Type B pancreatic cell (in vitro differentiated cells): ENCODE measurements at places on chromosomes 1 and 21. TPM values are rescaled to one million over a fixed set of nuclear protein-coding genes. Genes with fewer than 3 reads are reported as not detected.

- H3K36me3 ChIP-seq = peaks cover 9% of the 10 kb centered on the region
- DNase-seq = peak; percentile 79
- peak overlapping the region; percentile 18 for H3K27ac ChIP-seq
- H3K4me1 ChIP-seq = peaks cover 10% of the 10 kb centered on the region
- H3K4me3 ChIP-seq = no peak overlapping the region
Observed at GRCh38 chr1:17653728-17654351, 101.3 kb upstream of the ACTL8 start.

GRCh38 chr1:204653590-204654340 lies 31.8 kb downstream of the LRRN2 start:
- peaks cover 46% of the 10 kb centered on the region for H3K27me3 ChIP-seq
- H3K4me1 ChIP-seq = peaks cover 16% of the 10 kb centered on the region
- H3K4me3 ChIP-seq = no peak overlapping the region
- no peak for DNase-seq
- H3K27ac ChIP-seq = no peak overlapping the region

DNA sequence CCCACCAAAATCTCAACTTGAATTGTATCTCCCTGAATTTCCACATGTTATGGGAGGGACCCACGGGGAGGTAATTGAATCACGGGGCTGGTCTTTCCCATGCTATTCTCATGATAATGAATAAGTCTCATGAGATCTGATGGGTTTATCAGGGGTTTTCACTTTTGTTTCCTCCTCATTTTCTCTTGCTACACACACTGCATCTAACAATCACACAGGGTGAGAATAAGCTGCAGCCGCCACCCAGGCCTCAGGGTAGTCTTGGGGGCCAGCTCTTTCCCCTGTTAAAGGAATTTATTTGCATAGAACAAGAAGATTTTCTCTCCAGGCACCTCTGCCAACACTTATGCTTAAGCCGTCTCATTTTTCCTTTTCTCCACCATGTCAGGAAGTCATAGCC lies 26.0 kb upstream of the GBP6 start:
- peaks cover 11% of the 10 kb centered on the region for H3K27me3 ChIP-seq
- DNase-seq = no peak
- no peaks in the 10 kb centered on the region for H3K4me1 ChIP-seq
- no peak overlapping the region for H3K27ac ChIP-seq
- H3K36me3 ChIP-seq = no peaks in the 10 kb centered on the region

DNA sequence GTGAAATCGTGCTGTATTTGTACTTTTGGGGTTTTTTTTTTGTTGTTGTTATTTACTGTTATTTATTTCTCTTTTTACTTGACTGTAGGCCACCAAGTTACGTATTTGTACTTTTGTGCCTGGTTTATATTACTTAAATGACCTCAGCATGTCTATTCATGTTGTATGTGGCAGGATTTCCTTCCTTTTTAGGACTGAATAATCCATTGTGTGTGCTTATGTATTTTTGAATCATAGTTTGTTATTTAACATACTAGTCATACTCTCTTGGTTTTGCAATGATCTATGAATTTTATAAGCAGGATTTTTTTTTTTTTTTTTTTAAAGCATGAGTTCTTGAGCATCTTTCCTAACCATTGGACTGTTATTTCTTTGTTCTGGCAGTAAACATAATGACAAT lies 51.2 kb downstream of the RNF2 start:
- no peak for DNase-seq
- H3K27ac ChIP-seq = no peak overlapping the region

DNA sequence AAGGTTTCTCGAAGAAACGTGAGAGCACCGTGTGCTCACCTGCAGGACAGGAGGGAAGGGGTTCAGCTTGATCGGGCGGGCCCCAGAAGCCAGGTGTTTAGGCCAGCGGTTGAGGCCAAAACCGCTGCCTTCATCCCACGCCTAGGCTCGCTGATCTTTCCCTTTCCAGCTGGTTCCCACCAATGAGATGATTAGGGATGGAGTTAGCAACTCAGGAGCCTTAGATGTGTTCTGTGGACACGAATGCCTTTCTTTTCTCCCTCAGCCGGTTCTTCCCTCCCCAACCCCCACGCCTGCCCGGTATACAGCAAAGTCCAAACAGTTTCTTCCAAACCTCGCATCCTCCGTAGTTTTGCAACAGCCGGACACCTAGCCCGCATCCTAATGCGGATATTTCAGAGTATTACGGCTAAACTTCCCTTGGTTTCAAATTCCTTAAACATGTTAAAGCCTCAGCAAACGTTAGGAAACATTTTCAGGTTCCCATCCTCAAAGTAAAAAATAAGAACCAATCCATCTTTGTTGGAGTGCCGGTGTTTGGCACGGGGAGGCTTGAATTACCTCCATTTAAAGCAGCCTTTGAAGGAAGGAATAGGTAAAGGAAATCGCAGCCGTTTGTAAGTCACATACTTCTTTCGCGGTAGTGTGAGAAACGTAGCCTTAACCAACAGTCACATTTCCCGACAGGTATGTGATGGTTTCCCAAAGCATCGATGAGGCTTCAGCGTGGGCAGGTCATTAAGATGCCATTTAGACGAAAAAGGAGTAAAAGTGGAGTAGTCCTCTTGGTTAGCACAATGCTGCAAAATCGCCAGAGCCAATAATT lies 1.1 kb downstream of the LRRC8C start:
- no peak for DNase-seq
- peaks cover 17% of the 10 kb centered on the region for H3K4me1 ChIP-seq
- H3K27me3 ChIP-seq = peaks cover 44% of the 10 kb centered on the region

DNA sequence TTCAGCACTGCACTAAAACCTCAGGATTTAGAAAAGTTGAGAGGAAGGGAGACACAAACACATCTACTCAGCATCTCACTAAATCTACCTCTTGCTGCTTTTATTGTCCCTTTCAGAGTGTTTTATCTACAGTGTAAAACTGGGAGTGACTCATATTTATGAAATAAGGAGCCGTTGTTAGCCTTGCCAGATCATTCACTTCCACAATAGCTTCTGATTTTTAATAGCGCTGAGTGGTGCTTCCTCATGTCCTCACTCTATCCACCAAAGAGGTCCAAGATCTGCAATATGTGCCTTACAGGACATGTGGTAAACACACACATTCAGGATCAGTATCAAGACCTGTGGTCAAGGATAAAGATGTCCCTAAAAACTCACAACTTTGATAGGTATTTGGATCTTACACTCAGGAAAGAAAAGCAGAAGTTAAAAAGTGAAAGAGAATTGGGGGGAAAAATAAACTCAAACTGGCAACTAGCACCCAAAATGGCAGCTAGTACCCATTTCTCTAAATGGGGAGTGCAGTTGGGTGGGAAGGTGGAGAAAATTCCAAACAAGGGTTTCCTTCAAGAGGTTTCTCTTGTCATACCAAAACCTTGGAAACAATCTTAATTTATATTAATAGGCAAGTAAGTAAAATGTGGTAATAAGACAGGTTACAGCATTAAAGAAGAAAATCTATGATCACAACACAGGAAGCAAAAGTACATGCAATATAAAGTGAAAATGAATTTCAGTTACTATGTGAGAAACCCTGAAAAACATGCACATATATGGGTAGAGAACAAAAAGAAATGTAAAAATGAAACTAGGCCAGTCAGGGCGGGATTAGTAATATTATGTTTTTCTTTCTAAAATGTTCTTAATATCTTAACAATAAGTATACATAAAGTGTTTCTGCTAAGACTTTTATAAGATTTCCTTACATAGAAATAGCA lies 15.9 kb downstream of the DUSP10 start:
- no peak for DNase-seq
- no peak overlapping the region for H3K27ac ChIP-seq
- no peak overlapping the region for H3K4me3 ChIP-seq
- no peaks in the 10 kb centered on the region for H3K27me3 ChIP-seq

GRCh38 chr1:23673086-23673813 lies 18.4 kb upstream of the RPL11 start:
- DNase-seq = no peak
- no peaks in the 10 kb centered on the region for H3K36me3 ChIP-seq
- H3K4me1 ChIP-seq = no peaks in the 10 kb centered on the region
- H3K27me3 ChIP-seq = peaks cover 28% of the 10 kb centered on the region
- no peak overlapping the region for H3K4me3 ChIP-seq

DNA sequence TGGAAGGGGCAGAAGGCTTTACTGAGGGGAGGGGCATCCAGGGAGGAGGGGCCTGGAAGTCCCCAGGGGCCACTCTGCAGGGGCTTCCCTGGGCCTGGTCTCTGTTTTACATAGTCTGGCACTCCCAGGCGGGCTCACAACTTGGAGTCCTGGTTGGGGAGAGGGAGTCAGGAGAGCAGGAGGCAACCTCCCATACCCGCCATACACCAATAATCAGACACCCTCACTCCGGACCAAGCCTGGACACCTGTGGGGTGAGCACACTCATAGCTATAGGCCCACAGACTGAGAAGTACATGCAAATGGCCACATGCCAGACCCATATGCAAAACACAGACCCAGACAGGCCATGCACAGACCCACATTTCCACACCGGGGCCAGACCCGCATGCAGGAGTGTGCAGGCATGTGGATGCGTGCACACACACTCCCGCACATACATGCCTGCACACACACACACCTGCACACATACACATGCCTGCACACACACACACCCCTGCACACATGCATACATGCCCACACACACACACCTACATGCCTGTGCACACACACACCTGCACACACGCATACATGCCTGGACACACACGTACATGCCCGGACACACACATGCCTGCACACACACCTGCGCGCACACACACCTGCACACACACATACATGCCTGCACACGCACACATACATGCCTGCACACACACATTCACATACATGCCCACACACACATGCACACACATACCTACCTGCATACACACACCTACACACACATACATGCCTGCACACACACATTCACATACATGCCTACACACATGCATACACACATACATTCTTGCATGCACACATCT lies 89.5 kb upstream of the RUNX3 start:
- H3K4me3 ChIP-seq = no peak overlapping the region
- peaks cover 7% of the 10 kb centered on the region for H3K4me1 ChIP-seq
- DNase-seq = no peak
- H3K27me3 ChIP-seq = peaks cover 4% of the 10 kb centered on the region
- H3K27ac ChIP-seq = no peak overlapping the region
- no peaks in the 10 kb centered on the region for H3K36me3 ChIP-seq

DNA sequence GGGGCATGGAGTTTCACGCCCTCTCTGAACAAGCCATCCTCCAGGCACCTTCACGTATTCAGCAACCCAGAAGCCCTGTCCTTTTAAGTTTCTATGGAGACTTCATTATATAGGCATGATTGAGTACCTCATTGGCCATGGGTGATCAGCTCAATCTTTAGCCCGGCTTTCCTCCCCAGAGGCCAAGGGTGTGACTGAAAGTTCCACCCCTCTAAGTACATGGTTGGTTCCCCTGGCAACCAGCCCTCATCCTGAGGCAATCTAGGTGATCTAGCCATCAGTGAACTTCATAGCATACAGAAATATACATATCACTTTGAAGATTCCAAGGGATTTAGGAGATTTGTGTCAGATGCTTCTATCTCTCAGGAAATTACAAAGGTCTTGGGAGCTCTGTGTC lies 21.3 kb upstream of the DHX9 start:
- no peak overlapping the region for H3K4me3 ChIP-seq
- peaks cover 3% of the 10 kb centered on the region for H3K36me3 ChIP-seq

DNA sequence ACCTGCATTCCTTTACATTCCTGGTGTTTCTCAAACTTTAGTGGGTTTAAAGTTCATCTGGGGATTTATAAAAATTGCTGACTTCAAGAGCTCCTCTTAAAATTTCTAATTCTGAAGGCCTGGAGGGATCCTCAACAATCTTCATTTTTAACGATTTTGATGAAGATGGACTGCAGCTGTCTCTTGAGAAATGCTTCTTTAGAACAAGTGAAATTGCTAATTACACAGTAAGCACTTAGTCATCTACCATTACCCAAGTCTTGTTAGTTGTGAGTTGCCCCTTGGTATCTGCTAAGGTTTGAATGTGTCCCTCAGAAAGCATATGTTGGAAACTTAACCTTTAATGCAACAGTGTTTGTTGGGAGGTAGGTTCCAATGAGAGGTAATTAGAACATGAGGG lies 163.7 kb downstream of the LTN1 start:
- DNase-seq = no peak
- H3K27ac ChIP-seq = no peak overlapping the region
- H3K27me3 ChIP-seq = peaks cover 30% of the 10 kb centered on the region
- no peaks in the 10 kb centered on the region for H3K36me3 ChIP-seq

DNA sequence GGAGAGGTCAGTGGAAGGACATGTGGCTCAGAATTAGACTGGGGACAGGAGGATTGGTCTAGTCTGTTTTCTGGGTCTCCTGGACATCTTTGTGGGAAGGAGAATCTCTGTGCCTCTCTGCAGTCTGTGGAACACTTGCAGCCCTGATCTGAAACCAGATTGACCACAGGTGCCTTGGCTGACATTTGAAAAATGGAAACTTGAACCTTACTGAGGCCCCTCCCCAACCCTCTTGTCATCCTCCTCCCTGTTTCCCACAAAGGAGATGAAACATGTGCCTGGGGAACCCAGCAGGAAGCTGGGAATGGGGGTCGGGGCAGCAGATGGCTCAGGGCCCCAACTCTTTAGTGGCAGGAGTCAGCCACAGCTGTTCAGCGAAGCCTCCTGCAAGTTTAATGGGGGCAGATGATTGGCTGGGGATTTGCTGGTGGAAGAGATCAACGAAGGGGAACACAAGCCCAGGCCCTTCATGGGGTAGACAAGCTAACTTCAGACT lies 18.1 kb downstream of the VASH2 start:
- H3K4me3 ChIP-seq = peak overlapping the region; percentile 23
- H3K36me3 ChIP-seq = peaks cover 27% of the 10 kb centered on the region
- DNase-seq = no peak
- H3K27me3 ChIP-seq = no peaks in the 10 kb centered on the region

- H3K36me3 ChIP-seq = peaks cover 4% of the 10 kb centered on the region
- no peak for DNase-seq
- H3K4me1 ChIP-seq = peaks cover 35% of the 10 kb centered on the region
Observed at GRCh38 chr1:9822490-9822889, 1.3 kb downstream of the CLSTN1 start.

- DNase-seq = no peak
- H3K36me3 ChIP-seq = peaks cover 17% of the 10 kb centered on the region
- no peak overlapping the region for H3K27ac ChIP-seq
- H3K27me3 ChIP-seq = no peaks in the 10 kb centered on the region
Observed at GRCh38 chr1:236168716-236169429, 26.5 kb downstream of the GPR137B start.

DNA sequence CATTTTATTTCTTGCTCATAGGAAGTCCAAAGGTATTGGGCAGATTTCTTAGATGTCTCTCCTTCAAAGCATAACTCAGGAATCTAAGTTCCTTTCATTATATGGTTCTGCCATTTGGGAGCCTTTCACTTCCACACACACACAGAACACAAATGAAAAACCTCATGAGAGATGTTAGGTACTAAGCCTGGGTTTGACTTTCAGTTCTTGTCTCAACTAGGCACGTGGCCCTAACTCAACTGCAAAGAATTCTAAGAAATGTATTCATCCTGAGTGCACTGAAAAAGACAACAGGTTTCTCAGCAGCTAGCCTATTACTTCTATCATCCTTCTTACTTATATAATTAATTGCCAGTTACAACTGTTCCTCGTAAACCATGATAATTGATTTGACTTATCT lies 190.0 kb upstream of the SAMSN1 start:
- H3K27me3 ChIP-seq = no peaks in the 10 kb centered on the region
- peaks cover 9% of the 10 kb centered on the region for H3K4me1 ChIP-seq
- no peak for DNase-seq
- H3K27ac ChIP-seq = no peak overlapping the region
- no peak overlapping the region for H3K4me3 ChIP-seq
- H3K36me3 ChIP-seq = no peaks in the 10 kb centered on the region

- peaks cover 9% of the 10 kb centered on the region for H3K4me1 ChIP-seq
- DNase-seq = no peak
- H3K27me3 ChIP-seq = no peaks in the 10 kb centered on the region
Observed at GRCh38 chr1:6220236-6220635, 14.3 kb downstream of the RNF207 start.

The MT1HL1 gene
- total RNA-seq = not detected in 2 replicates

The AMY1C gene
- total RNA-seq = not detected in 2 replicates

The LEFTY2 gene
- total RNA-seq = not detected in 2 replicates

The ADGRL4 gene
- total RNA-seq = 0.56 TPM in 1 of 2 replicates, not detected in the other
